ENCODE measurements at places on chromosomes 1 and 21.

- no peak for DNase-seq
These were observed 19.2 kb downstream of the ETV3 start for GRCh38 chr1:157119008-157119407.

DNA sequence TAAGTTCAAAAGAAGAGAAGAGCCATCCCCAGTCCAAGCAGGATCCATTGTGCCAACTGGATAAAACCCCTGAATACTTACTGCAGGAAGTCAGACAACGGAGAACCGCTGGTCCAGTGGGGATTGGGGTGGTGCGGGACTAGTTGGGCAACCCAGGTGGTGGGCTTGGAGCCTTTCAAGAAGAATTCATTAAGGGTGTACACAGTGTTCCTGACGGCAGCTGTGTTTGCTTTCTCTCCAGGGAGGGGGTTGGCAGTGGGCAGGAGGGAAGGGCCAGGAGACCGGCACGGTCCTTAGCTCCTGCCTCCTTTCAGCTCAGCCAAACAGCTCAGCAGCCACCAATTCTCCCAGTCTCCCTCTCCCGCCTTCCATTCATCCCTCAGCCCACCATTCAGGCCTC, 7.1 kb upstream of the CDK18 start:
- DNase-seq: no peak

DNA sequence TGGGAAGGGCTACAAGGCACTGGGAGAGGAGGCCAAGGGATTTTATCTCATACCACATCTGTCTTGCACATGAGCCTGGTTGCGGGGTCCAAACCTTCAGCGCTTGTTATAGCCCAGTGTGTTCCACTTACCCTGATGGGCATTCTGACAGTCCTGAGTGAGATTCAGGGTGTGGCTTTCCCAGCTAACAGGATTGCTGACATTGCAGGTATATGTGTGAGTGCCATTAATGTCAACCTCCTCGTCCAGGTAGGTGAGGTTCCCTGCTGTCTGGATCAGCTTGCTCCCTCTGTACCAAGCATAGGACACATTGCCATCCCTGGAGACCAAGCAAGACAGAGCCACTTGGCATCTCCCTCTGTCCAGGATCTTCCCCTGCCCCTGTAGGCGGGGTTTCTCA, 21.6 kb downstream of the CD244 start:
- DNase-seq: no peak

- no peak for DNase-seq
These were observed 2.3 kb downstream of the KRTAP10-8 start for GRCh38 chr21:44614161-44614631.

DNA sequence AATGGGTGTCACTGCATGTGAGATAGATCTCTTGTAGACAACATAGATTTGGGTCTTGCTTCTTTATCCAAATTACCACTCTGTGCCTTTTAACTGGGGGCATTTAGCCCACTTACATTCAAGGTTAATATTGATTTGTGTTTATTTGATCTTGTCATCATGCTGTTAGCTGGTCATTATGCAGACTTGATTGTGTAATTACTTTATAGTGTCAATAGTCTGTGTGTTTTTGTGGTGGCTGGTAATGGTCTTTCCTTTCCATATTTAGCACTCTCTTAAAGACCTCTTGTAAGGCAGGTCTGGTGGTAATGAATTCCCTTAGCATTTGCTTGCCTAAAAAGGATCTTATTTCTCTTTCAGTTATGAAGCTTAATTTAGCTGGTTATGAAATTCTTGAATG, 29.6 kb downstream of the ZNF691 start:
- no peak for DNase-seq

DNA sequence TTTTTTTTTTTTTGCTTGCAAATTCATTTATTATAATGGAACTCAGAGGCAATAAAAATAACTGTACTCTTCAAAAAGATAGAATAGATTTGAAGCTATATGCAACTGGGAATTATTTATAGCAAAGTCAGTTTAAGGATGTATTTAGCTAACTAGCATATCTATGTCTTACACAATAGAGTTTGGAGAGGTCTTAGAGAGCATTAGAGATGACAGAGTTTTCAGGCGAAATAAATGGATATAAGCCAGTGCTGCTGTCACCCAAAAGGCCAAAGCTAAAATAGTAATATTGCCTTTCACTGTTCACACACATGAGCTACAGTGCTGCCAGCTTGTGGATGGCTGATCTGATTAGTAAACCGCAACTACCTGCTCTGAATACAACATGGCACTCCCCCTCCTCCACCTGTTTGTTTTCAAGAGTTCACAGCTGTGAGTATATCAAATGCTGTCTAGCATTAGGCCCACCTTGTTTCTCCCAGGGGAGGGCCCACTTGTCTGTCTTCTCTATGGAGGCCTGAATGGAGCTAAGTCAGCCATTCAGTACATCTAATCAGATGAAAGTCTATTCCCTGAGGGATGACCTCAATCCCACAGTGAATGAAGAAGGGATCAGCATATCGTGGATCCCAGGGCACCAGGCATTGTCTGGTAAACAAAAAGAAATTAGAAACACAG, 25.2 kb upstream of the SSX2IP start:
- no peak for DNase-seq

GRCh38 chr1:39372105-39372504, 119.3 kb upstream of the BMP8A start:
- no peak for DNase-seq

DNA sequence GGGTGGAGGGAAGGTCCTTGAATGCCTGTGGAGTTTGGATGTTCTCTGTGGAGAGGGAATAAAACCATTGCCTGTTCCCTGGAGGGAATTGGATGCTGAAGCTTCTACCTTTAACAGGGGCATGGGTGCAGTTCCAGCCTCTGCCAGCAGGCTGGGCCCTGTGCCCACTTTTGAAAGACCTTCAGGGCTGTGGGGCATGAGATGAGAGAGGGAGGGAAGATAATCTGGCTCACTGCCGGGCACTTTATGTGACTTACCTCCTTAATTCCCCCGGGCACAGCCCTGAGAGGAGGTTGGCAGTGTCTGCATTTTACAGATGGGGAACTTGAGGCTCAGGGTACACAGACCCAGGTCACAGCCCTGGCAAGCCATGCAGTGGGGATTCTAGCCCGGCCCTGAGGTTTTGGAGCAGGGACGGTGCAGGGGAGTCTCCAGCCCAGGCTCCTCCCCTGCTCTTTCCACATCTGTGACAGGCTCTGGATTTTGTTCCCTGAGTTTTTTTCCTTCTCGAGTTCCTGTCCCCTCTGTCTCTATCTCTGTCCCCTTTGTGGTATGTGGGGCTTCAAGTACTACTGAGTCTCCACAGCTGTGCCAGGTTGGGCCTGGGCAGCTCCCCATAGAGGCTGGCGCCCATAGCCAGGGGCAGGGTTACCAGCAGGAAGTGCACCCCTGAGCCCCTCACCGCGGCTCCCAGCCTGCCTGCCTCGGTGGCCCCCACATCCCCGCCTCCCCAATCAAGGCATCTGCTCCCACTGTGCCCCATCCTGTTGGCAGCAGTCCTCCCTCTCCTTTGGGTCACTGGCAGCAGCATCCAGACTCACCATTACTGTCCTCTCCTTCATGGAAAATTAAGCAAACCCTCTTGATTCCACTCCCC, 14.0 kb upstream of the THEMIS2 start:
- peak; percentile 92 for DNase-seq

DNA sequence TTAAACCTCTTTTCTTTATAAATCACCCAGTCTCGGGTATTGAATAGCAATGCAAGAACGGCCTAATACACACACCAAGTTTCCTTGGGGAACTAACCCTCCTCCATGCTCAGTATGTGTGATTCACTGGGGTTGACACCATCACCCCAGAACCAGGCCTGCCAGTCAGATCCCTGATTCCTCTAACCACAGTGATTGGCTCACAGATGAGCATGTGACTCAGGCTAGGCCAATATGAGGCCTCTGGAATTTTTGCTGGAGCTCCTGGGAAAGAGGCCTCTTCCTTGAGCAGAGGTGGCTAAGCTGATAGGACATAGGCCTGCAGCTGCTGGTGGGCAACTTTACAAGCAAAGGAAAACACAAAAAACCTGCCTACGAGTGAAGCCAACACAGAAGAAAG, 74.7 kb upstream of the ZBTB40 start:
- no peak for DNase-seq

GRCh38 chr1:110850145-110850544, 22.8 kb upstream of the CD53 start:
- DNase-seq: no peak

GRCh38 chr1:33502726-33503125, 30.3 kb downstream of the ZSCAN20 start:
- no peak for DNase-seq

GRCh38 chr1:181396171-181396670, 87.1 kb upstream of the CACNA1E start:
- no peak for DNase-seq

DNA sequence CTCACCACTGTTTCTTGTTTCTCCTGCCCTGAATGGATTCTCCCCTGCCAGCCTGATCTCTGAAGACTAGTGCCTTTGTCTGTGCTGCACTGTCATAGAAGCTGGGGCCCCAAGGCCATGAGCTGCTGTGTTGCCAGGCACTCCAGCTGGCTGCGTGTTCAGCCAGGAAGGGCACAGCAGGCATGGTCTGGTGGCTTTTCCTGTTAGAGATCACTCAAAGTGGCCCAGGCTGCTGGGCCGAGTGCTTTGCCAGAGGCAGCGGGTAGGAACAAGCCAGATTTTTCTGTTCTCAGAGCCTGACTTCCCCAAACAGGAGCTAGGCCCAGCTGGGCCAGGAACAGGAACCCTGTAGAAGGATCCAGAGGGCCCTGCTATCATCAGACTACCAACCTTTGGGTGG, 5.2 kb downstream of the ADPRS start:
- no peak for DNase-seq

GRCh38 chr1:55483523-55483922, 268.4 kb upstream of the USP24 start:
- no peak for DNase-seq

GRCh38 chr1:182164273-182164672, 102.8 kb upstream of the ZNF648 start:
- DNase-seq: no peak

DNA sequence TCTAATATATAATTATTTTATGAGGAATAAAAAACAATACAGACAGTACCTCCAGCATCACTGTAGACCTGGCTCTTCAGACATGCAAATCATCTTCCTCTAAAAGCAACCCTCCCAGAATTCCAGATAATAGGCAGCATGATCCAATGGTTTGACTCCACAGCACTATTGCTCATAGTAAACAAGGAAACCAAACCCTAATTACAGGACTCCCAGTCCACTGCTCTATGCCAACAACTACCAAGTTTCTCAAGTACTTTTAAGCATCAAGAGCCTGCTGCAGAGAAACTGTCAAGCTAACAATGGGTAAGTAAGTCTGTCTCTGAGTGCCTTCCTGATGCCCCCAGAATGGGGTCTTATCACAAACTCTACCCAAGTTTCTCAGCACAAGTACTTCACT, 57.2 kb downstream of the EYA3 start:
- no peak for DNase-seq

- DNase-seq: no peak
These were observed 440.9 kb downstream of the PRDM2 start for GRCh38 chr1:14140831-14141401.

GRCh38 chr1:205980237-205980870, 22.8 kb downstream of the RAB7B start:
- DNase-seq: peak; percentile 56

DNA sequence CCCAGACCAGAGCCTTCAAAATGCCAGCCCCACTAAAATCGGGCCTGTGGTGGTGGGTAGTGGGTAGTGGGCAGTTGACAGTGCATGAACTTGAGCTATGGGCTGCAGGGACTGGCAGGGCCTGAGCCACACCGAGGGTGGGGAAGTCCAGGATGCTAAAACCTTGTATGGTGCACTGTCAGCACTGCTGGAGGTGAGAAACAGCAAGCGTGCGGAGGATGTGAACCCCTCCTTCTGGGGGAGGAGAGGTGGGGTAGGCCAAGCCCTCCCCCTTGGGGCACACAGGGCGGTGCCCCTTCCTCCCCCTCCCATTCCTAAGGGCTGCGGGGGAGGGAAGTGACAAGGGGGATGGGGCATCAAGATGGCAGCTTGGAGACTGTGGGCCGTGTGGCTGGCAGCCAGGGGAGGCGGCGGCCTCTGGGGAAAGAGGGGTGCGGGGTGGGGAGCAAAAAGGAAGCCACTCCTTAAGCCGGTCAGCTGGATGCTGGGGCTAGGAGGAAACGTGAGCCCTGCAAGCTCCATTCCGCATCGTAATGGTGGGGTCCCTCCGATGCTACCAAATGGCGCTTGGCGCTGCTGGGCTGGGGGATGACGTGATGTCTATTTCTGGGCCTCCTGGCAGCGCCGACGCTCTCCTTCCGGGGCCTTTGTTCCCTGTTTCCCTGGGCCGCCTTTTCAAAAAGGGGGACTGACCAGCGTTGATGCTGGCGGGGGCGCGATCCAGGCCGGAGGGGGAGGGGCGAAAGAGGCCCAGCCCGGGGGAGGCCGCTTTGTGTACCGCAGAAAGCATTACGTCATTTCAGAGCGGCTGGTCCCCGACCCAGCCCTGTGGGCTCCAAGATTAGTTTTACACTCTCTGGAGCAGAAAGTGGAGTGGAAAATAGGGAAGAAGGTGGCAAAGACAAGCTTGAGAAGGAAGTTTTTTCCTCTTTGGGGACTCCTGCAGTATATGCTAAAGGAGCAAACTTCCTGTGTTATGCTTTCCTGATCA, 809 bp downstream of the SYT11 start:
- DNase-seq: peak; percentile 85

DNA sequence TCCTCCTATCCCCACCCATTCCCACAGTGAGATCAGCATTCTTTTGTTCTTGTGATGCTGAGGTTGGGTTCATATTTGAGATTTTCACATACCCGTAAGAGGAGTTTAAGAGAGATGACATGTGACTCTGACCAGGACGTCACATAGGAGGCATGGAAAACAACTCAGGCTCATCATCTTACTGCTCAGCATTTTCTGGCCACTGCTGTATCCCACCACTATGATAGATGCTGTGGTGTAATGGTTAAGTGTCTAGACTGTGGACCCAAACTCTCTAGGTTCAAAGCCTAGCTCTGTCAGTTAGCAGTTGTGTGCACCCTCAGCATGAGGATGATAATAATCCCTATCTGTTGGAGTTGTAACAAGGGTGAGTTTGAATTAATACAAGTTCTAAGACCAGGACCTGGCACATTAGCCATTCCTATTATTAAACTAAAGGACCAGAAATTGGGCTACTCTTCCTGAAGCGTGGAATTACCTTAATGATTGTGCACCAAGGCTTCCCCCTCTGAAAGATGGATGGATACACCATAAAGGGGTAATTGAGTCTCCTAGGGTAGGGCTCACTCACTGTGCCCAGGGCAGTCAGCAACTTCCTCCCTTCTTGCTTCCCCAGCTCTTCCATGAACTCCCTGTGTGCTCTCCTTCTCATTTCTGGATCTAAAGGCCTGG, 40.9 kb downstream of the LGR6 start:
- no peak for DNase-seq

- DNase-seq: peak; percentile 24
These were observed 734.5 kb downstream of the PTPRU start for GRCh38 chr1:29970747-29971325.
